ENCODE measurements at places on chromosomes 7 and 10.

- no peak for DNase-seq
These were observed 94.5 kb downstream of the HIPK2 start for GRCh38 chr7:139683137-139683921.

DNA sequence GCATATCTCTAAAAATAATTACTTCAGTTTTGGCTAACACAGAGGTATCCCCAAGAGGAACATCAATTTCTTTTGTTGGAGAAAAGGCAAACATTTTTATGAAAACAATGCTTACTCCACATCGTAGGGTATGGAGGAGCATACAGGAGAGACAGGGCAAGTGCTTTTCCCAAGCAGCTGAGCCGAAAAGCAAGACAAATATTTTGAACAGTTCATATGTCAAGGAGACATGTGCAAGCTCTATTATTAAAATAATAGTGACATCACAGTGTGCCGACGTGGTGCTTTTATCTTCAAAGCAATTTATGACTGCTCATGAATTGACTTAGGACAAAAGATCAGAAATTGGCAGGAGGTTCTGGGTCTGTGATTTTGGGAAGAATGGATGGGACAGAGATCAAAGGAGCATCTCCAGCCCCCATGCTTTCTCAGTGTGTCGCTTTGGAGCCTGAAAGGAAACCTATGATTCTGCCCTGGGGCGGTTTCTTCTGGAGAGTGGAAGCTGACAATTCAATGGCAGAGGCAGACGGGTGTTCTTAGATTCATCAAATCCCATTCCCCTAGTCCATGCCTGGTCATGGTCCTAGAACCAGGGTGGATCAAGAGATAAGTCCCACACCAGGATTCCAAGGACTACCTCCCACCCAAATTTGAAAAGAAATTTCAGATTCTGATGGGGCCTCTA is 97.1 kb downstream of the JCAD start:
- DNase-seq = no peak

GRCh38 chr7:35336444-35336843 is 82.5 kb upstream of the TBX20 start:
- DNase-seq = no peak

DNA sequence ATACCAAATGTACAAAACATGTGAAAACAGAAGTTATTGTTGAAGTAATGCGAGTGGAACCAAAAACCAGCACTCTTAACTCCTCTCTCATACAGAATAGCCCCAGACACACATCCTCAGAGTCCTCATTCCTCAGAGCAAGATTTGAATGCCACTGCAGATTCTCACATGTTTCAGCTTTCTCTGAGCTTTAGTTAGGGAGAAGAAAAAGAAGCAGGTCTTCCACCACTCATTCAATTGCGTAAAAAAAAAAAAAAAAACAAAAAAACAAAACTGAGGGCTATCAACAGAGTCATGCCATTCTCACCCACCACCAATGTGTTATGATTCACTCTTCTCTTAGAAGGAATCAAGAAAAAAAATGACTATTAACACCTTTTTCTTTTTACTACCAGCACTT is 287.7 kb downstream of the IPMK start:
- DNase-seq = no peak

GRCh38 chr10:106106114-106106513 is 1058.4 kb downstream of the SORCS1 start:
- no peak for DNase-seq

GRCh38 chr10:67471022-67471421 is 225.0 kb downstream of the CTNNA3 start:
- DNase-seq = no peak

DNA sequence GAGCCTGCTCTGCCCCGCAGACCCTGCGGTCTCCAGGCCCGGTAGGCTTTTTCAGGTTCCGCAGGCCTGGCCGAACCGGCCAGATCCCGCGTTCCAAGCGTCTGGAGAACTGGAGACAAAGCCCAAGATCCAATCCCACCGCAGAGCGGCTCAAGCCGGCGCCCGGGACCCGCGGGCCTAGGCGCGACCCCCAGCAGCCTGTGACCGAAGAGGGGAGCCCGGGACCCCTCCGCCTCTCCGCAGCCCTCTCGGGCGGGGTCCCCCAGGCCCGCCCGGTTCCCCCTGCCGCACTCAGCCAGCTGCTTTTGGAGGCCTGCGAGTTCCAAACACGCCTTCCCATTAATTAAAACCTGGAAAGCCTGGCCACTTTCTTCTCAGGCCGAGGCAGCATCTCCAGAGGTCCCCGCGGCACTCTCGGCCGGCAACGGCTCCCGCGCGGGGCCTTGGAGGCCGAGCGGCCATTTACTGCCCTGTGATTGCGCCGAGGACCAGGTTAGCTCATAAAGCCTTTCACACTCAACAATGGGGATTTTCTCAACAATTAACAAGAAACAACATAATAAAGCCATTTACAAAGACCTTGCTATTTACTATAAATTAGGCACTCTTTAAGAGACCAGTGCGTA is 16.7 kb downstream of the SKIDA1 start:
- no peak for DNase-seq

- no peak for DNase-seq
These were observed 10.0 kb upstream of the TSPAN33 start for GRCh38 chr7:129134356-129134987.

DNA sequence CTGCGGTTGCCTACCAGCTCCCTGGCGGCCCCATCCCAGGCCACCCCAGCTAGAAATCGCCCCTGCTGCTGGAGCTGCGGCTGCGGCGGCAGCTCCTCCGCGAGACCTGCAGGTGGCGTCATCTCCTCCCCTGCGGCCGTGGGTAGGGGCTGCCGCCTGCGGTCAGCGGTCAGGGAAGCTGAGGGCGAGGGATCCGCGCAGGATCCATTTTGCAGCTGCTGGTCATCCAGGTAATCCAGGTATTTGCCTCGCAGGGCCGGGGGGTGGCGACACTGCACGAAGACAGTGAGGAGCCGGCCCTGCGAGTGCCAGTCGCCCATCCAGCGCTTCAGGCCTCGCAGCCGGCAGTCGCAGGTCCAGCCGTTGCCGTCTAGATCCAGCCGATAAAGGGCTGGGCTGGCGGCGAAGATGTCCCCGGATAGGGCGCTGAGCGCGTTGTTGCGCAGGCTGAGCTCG is 1.5 kb downstream of the TRIL start:
- no peak for DNase-seq
